ENCODE measurements at places on chromosomes 2 and 18.

GRCh38 chr2:23241611-23242245 is 143.3 kb upstream of the KLHL29 start:
- no peak for DNase-seq

DNA sequence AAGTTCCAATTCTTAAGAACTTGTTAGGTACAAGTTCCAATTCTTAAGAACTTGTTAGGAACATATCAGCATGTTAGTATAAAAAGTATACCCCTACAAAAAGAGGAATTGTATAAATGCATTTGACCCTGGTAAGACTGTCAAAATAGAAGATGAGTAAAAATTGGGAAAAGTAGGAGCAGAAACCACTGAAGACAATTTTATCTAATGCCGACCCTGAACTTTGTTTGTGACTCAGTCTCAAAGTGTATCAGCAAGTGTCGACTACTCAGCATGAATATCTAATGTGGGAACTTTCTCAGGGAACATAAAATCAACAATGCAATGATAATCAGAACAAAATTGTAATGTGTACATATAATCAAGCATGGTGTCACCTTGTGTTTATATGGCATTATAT is 583 bp upstream of the CD226 start:
- no peak for DNase-seq

- DNase-seq = no peak
Observed at GRCh38 chr2:189261916-189262315, 82.4 kb upstream of the COL5A2 start.

GRCh38 chr18:21359746-21360145 is 117.7 kb downstream of the GREB1L start:
- no peak for DNase-seq

GRCh38 chr2:205686056-205686782 is 3.9 kb downstream of the NRP2 start:
- no peak for DNase-seq

DNA sequence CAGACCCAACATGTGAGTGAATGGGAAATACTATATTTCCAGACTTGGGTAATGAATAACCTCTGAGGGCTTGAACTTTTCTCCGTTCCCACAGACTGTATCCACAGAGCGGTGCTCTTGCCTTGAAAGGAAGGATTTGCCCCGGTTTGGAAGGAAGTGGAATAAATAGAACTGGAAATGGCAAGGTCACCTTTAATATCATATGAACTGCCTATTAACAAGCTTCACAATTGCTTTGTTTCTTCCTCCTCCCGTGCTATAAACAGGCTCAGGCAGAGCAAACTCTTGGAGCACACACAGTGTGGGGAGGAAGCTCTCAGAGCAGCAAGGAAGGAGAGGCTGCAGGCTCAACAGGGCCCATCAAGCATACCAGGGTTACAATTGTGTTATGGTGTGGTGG is 28.5 kb upstream of the DARS1 start:
- DNase-seq = no peak

GRCh38 chr2:24881623-24882022 is 38.4 kb downstream of the ADCY3 start:
- no peak for DNase-seq

DNA sequence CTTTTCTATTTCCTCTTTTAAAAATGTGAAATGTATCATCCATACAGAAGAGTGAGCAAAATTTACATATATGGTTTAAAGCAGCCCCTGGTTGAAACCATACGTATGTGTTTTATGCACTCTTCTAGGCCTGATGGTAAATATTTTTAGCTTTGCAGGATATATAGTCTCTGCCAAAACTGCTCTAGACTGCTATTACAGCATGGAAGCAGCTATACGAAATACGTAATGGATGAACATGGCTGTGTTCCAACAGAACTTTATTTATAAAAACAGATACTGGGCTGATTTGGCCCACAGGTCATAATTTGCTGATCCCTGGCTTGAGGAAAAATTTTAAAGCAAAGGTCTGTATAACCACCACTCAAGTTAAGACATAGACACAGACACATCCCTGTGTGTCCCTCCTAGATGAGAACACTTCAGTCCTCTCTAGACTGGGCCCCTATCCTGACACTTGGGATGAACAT is 42.5 kb upstream of the ATP8B1 start:
- no peak for DNase-seq

DNA sequence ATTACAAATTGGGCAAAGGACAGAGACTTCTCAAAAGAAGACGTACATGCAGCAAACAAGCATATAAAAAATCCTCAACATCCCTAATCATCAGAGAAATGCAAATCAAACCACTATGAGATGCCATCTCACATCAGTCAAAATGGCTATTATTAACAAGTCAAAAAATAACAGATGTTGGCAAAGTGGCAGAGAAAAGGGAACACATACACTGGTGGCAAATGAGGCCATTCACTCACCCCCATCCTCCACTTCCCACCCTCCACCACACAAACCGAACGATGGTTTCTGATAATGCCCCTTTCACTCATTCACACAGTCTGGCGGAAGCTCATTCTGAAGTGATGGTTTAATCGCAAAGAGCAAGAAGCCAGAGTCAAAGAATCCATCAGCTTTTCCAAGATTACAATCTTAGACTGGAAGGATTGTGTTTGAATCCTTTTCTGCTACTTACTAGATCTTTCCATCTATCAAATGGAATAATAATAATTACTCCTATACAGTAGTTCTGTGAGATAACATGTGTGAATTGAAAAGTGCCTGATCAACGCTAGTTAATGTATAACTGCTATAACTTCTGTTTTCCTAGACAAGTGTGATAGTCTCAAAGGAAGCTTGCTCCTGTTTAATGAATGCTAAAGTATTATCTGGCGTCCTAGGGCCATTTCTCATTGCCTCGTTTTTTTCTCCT is 16.9 kb upstream of the CD28 start:
- DNase-seq = no peak

- DNase-seq = no peak
Observed at GRCh38 chr18:76384114-76384790, 110.8 kb downstream of the ZNF516 start.

DNA sequence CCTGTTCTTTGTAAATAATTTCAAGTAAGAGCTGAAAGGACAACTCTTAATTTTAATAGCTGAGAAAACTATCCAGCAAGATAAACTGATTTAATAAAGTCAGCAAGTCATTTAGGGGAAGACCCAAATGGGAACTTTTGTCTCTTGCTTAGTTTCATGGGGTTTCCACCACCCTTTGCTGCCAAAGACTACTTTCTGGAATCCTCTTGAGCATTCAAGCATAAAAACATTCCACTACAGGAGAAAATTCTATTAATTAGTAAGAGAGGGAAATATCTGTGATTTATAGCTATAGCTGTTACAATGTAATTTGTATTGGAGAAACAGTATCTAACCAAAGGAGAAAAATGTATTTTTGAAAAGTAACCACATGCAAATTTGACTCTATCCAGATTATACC is 20.6 kb downstream of the EFEMP1 start:
- DNase-seq = no peak

DNA sequence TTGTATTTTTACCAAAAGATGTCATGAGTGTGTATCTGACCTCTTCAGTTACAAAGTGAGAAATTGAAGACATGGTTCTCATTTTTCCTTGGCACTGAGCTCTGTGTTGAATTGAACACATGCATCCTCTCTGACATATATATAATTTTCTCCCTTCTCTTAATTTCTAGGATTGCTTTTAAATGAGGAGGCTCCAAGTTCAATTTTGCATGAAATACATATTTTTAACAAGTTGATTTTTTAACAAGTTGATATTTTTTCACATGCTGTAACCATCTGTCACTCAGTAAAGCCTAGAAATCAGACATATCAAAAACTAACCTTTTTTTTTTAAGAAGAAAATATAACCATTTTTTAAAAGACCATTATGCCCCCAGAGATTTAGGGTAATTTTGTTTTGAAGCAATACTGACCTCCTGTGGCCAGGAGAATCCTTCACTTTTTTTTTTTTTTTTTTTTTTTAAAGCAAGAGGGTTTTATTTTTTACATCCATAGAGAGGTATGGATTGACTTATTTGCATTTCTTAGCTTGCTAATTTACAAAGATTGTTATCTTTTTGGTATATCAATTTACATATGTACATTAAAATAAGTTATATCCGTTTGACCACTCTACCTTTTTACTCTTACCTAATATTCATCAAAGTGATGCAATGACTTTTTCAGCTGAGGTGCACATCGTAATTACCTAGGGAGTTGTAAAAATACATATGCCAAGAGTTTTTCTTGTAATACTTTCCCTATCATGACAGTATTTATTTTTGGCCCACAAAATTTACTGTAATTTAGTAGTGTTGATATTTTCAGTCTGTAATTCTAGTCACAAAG is 161.8 kb downstream of the SOCS6 start:
- no peak for DNase-seq

DNA sequence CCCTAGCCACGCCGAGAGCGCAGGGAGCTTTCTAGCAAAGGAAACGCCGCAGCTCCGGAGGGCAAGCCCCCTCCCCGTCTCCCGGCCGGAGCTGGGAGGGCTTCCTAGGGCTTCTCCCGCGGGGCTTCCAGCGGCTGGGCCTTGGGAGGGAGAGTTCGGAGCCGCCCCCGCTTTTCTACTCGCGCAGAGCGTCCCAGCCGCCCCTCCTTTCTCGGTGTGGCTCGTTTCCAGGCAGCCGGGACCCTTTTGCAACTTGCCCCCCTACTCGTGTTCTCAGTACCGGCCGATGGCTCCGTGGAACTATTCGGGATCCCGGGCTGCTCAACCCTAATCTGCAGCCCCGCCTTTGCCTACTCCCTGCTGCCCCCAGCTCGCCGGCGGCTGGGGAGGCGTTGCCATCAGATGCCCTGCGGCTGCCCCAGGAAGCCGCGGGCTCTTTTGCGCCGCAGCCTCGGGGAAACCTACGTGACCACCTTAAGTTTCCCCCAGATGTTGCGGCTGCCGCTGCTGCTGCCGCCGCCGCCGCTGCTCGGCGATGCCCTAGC is 1.5 kb upstream of the NR4A2 start:
- peak; percentile 92 for DNase-seq

DNA sequence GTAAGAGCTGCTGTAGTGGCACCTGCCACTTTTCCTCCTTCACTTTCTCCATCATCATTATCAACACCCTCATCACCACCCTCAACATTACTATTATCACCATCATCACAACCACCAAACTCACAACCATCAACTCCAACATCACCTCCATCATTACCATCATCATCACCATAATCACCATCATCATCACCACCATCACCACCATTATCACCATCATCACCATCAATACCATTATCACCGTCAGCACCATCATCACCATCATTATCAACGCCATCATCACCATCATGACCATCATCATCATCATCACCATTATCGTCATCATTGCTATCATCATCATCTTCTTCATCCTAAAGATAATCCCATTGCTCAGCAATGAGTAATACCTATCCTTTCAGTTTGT is 255.8 kb downstream of the CYRIA start:
- DNase-seq = no peak

DNA sequence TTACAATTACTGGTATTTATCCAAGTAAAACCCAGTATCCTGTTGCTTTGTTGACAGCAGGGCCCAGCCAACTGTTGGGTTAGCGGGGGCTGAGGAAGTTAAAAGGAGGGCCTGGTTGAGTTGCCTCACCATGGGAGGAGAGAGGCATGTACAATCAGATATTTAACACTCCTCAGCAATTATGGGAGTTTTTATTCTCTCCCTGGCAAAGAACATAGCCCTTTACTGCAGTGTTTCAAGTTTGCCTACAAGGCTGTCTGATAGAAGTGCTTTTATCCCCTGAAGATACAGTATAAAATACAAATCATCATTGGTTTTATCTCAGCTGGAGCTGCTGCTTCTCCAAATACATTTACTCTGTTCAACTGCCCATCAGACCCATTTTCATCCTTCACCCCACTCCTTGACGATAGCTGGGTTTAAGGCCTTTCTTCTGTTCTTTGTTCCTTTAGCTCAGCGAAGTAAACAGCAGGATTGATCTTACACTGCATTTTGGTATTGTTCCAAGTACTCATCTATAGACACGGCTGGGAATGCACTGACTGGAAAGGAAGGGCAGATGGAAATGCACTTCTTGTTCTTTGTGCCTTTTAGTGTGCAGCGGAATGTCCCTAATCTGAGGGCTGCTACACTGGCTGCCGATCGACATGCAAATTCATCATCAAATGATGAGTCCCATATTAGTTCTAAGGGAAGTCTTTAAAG is 402.5 kb upstream of the SPRED2 start:
- DNase-seq = no peak

GRCh38 chr2:200616656-200617055 is 30.8 kb downstream of the AOX1 start:
- DNase-seq = no peak

- no peak for DNase-seq
Observed at GRCh38 chr2:182593394-182593975, 122.6 kb upstream of the DNAJC10 start.

- no peak for DNase-seq
Observed at GRCh38 chr18:34947711-34948125, 93.5 kb upstream of the MAPRE2 start.

- no peak for DNase-seq
Observed at GRCh38 chr2:102258025-102258385, 53.4 kb upstream of the IL1RL1 start.

GRCh38 chr2:65177751-65178442 is 48.0 kb upstream of the RAB1A start:
- DNase-seq = no peak

DNA sequence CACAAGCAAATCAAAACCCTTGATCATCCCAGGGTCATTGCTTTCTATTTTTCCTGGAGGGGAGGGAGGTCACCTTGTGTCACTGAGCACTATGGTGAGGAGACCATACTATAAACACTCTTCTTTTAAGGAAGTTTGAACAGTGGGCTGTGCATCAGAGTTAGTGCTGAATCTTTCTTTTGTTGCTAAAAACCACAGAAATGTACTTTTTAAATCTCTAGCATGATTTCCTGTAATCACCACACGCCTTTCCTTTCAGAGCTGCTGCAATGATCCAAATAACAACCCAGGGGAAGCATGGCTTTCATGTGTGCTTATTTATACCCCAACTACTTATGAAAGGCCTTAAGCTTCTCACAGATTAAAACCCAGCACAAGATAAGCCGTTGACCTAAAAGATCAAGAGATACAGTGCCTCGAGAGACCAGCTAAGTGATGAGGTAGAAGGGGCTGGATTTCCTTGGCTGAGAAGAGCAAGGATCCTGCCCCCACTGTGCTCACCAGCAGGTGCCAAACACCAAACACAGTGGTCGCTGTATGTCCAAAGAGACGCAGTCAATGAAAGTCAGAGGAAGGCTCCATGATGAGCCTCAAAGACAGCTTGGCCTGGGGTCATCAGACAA is 34.7 kb downstream of the TRABD2A start:
- no peak for DNase-seq

- DNase-seq = peak; percentile 89
Observed at GRCh38 chr2:20578895-20579825, 71.7 kb downstream of the HS1BP3 start.

DNA sequence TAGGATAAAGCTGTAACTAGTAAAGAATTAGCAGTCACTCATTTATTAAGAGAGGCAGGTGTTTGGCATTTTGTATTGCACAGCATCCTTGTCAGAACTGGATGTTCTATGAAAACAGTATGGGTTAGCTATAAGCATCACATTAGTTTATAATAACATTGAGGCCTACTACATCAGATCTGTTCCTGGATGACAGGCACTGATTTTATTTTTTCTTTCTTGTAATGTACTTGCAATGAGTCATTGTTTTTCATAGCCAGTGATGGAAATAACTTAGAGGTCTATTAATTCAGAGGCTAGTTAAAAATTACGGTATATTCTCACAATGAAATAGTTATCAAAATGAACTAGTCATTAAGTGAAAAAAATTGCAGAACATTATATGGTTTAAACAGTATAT is 13.0 kb upstream of the RMDN2 start:
- no peak for DNase-seq

- DNase-seq = no peak
Observed at GRCh38 chr2:196591004-196591403, 48.5 kb upstream of the CCDC150 start.
